Dermis microvascular lymphatic vessel endothelial cell (primary cell): ENCODE measurements at places on chromosomes 12 and 14. TPM values are rescaled to one million over a fixed set of nuclear protein-coding genes. Genes with fewer than 3 reads are reported as not detected.

The CAPZA3 gene
- not detected in 2 replicates for total RNA-seq

The TAS2R30 gene
- 1.3 and 2.0 TPM in 2 replicates for total RNA-seq

The BCL7A gene
- 6.0 and 9.6 TPM in 2 replicates for total RNA-seq

The PDE3A gene
- 0.39 and 0.51 TPM in 2 replicates for total RNA-seq

The GPR137C gene
- 0.77 and 1.3 TPM in 2 replicates for total RNA-seq

The KRT72 gene
- total RNA-seq: not detected in 2 replicates

The PPP1R1A gene
- not detected in 2 replicates for total RNA-seq

The KLRC4 gene
- not detected in 2 replicates for total RNA-seq

The SCARB1 gene
- total RNA-seq: 11.9 and 17.6 TPM in 2 replicates

The TSHR gene
- total RNA-seq: not detected in 2 replicates

The ACOT6 gene
- total RNA-seq: not detected in 2 replicates

The C12orf60 gene
- 0.63 and 0.77 TPM in 2 replicates for total RNA-seq

The CHGA gene
- total RNA-seq: not detected in 2 replicates

The SERPINA12 gene
- total RNA-seq: not detected in 2 replicates

The MIP gene
- total RNA-seq: 0.26 and 0.51 TPM in 2 replicates

The KNTC1 gene
- 16.6 and 21.7 TPM in 2 replicates for total RNA-seq

The KERA gene
- total RNA-seq: not detected in 2 replicates

The C14orf39 gene
- total RNA-seq: under 0.01 TPM in 1 of 2 replicates, not detected in the other

The AKAP3 gene
- total RNA-seq: 0.64 and 1.5 TPM in 2 replicates

The AMHR2 gene
- total RNA-seq: not detected in 2 replicates

The TNS2 gene
- total RNA-seq: 16.7 and 26.7 TPM in 2 replicates

The STYK1 gene
- 3.2 and 6.7 TPM in 2 replicates for total RNA-seq

The DENR gene
- total RNA-seq: 23.8 and 30.7 TPM in 2 replicates

The BEGAIN gene
- total RNA-seq: under 0.01 and 0.13 TPM in 2 replicates

The RNASE11 gene
- not detected in 2 replicates for total RNA-seq

The UBC gene
- 1,072 and 1,958 TPM in 2 replicates for total RNA-seq

The MSI1 gene
- total RNA-seq: not detected in 2 replicates

The SAMD15 gene
- total RNA-seq: 0.38 and 1.0 TPM in 2 replicates

The APOF gene
- total RNA-seq: not detected in 2 replicates

The SLC38A4 gene
- 2.3 and 3.2 TPM in 2 replicates for total RNA-seq

The P2RX2 gene
- total RNA-seq: not detected in 2 replicates

The FOXJ2 gene
- 2.8 and 4.4 TPM in 2 replicates for total RNA-seq
